ENCODE measurements at places on chromosomes 12 and 14.

DNA sequence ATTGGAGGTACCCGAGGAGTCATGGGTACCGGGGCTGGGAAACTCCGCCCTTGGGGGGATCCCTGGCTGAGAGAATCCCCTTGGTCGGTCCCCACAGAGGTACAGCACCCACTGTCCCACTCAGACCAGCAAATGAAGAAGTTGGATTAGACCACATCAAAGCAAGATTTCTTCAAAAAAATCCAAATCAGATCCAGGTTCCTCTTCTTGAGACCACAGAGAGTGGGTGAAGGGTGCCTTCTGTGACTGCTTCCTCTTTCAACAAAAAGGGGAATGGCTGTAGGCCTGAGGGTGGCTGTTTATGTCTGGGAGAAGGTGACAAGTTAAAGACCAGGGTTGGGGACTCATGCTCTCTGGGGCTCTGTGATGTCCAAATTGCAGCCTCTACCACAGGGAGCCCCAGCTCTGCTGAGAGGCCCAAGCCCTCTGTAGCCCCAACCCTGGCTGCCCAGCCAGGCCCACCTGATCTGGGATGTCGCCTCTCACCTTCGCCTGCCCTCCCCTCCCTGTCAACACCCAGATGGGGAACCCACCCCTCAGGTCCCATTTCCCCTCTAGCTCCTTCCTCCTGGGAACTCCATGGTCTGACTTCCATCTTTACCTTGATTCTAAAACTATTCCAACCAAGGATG, 50.9 kb downstream of the ZFP36L1 start:
- DNase-seq = no peak

GRCh38 chr12:103783744-103784664, 57.0 kb downstream of the NT5DC3 start:
- DNase-seq = no peak

DNA sequence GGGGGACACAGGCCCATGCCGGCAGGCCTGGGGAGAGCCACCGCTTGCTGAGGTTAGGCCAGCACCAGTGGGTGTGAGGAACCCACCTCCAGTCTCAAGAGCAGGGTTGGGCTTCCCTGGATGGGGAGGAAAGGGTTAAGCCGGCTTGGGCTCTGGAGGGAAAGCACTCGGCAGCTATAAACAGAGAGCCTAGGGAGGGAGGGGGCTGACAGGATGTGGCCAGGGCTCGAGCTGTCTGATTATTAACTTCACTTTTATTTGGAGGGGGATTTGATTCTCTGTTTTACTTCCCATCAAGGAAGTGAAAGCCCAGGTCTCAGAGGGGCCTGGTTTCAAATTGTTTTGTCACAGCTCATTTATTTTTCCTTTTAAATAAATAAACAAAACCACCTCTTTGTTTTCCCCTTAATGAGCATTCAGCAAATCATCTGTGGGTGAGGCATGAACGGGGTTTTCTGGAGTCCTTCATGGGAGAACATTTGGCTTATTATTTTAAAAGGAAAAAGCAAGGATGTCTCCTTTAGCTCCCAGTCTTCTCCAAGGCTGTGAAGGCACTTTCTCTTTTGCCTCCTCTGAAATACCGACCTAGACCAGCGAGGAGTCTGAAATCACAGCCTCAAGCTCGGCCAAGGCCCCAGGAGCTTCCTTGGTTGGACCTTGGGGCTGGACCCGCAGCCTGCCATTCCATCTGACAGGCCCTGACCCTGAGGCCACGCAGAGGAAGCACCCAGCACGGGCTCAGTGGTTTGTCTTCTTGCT, 21.9 kb upstream of the ZFP36L1 start:
- DNase-seq = peak; percentile 97

DNA sequence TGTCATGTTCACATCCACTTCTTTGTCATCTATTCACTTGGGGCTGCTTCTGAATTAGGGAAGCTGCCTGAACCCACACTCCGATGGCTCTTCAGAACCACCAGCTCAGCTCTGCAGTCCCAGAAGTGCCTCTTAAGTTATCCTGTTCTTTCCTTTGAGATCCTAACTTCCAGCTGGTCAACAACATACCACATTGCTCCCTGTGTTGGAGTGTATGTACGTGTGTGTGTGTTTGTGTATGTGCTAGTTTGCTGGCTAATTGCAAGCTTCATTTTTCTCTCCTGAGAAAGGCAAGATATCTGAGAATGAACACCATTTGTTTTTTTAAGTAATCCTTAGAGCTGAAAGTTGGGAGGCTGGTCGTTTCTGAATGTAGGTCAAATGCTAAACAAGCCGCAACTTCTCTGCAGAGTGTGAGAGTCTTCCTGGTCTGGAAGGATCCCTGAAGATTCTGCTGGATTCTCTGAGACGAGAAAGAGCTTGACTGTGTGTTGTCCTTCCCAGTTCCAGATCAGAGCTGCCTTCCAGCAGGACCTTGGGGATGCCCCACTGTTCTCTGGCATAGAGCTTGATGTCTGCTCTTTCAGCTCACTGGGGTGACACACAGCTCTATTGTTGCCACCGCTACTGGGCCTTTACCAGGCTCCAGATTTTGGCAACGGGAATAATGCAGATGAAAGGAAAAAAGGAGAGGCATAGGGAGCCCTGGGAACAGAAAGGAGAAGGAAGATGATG, 839 bp downstream of the GSG1 start:
- DNase-seq = peak; percentile 61
